HEK293T (cell line): ENCODE measurements at places on chromosomes 3 and 15.
A peak's percentile ranks its signal among the peaks of the same experiment; 100 is the strongest.

GRCh38 chr3:110101361-110101760 is 764.0 kb upstream of the DPPA4 start:
- DNase-seq: no peak

DNA sequence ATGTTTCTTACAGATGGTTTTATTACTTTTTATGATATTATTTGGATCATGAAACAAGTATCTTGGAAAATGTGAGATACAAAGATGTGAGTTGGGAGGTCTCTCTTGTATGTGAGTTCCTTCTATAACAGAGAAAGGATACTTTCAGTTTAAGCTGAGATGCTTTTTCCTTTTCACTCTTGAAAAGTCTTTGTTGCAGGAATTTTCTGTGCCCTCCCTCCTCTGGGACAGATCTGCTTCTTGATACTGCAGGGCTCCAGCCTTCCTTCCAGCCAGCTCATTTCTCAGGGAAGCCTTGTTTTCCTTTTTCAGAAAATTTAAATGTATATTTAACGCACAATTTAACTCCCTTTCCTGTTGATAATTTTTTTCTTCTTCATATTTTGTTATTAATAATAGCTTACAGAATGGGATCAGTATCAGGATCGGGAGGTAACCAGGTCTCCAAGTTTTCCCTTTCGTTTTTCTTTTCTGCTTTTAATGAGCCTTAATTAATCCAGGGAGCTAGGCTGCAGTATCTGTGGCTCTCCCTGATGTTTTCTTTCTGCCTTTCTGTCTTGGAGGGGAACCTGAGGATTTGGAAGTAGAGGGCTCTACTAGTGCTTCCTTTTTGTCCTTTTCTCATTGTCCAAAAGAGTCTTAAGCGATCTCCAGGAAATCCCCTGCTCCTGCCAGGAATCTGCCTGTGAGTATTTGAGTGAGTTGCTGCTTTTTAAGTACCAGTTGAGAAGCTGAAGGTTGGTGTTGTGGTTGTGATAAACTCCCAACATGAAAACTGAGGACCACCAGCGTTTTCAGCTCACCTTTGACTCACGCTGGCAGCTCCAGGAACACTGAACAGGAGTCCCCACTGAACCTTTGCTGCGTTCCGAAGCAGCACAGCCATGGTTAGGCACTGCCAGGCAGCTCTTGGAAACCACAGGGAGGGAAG is 105.7 kb downstream of the IGF1R start:
- no peak for DNase-seq

- DNase-seq: no peak
Measured at GRCh38 chr3:138477801-138478200, 43.4 kb downstream of the ESYT3 start.

DNA sequence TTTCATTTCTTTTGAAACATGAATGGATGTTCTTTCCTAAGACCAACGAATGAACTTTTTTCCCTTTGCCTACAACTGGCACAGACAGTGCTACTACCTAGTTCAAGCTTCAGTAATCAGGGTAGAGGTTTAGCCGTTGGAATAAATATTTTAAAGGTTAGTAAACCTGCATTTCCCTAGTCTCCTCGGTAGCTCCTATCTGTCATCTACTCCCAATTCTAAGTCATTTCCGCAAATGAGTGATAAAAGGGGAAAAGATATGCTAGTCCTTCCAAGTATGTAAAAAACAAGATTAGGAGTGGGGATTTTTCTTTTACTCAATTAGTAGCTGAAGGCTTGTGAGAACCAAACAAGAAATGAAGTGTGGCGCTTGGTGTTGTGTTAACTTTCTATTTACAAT is 15.2 kb downstream of the SLTM start:
- no peak for DNase-seq

- DNase-seq: no peak
Measured at GRCh38 chr15:78148392-78149067, 632 bp upstream of the IDH3A start.

DNA sequence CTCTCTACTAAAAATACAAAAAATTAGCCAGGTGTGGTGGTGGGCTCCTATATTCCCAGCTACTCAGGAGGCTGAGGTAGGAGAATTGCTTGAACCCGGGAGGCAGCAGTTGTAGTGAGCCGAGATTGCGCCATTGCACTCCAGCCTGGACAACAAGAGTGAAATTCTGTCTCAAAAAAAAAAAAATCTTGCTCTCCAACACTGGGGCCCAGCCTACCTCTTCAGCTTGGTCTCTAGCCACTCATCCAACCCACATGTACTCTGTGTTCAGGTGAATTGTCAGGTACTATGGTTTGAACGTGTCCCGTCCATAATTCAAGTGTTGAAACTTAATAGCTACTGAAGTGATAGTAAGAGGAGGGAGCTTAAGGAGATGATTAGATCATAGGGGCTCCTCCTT is 22.4 kb upstream of the RAB7A start:
- DNase-seq: no peak

- no peak for DNase-seq
Measured at GRCh38 chr3:169556349-169556870, 107.1 kb downstream of the MECOM start.

GRCh38 chr15:45904019-45904418 is 269.2 kb downstream of the SQOR start:
- no peak for DNase-seq

DNA sequence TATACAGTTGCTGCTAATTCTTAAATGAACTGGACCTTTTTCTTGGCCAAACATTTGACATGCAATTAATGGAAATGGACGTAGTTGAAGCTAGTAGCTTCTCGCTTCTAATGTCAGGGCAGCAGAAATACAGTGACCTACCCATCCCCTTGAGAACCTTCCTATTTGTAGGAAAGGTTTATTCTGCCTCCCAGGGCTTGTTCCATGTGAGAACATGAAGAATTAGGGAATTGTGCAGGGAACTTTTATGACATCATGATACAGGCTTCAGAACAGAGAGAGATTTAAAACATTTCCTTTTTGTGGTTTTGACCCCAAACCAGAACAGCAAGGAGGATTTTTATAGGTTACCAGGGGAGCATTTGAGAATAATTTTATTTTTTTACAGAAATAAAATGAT is 406.6 kb upstream of the PPP2R3A start:
- no peak for DNase-seq

- DNase-seq: peak; percentile 58
Measured at GRCh38 chr3:16319307-16319706, 54.3 kb downstream of the OXNAD1 start.

DNA sequence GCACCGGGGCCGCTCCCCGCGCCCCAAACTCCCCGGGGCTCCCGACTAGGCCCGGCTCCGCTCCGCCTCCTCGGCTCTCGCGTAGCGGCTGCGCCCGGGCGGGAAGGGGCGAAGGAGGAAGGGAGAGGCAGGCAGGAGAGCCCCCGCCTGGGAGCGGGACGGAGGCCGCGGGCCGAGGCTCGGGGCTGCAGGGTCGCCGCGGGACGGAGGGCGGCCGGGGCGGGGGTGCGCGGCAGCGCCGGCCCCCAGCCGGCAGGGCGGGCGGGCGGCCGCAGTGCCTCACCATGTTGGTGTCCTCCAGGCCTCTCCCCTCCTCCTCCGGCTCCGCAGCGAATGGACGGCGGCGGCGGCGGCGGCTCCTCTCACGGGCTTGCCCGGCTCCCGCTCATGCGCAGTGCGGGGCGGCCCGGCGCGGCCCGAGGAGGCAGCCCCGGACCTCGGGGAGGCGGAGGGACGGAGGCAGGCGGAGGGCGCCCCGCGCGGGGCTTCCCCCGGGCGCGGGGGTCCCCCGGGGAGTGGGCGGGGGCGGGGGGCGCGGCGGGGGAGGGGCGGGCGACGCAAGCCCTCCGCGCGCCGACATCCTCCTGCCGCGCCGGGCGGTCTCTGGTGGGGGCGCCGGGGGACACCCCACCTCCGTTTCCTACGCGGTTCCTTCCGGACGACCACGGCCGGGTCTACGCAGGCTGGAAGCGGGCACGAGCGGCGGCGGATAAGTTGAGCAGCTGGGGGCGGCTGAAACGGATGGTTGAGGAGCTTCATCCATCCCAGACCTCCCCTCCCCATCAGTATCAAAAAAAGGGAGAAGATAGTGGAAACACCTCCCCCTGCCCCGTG is at the start of gene DCUN1D1:
DCUN1D1 (minus strand) TSS at position 335 of the 834 bp plus-strand sequence; CDS start at position 286, 49 bp downstream.
- peak; percentile 83 for DNase-seq

- no peak for DNase-seq
Measured at GRCh38 chr3:100650651-100651619, 41.5 kb downstream of the ADGRG7 start.

DNA sequence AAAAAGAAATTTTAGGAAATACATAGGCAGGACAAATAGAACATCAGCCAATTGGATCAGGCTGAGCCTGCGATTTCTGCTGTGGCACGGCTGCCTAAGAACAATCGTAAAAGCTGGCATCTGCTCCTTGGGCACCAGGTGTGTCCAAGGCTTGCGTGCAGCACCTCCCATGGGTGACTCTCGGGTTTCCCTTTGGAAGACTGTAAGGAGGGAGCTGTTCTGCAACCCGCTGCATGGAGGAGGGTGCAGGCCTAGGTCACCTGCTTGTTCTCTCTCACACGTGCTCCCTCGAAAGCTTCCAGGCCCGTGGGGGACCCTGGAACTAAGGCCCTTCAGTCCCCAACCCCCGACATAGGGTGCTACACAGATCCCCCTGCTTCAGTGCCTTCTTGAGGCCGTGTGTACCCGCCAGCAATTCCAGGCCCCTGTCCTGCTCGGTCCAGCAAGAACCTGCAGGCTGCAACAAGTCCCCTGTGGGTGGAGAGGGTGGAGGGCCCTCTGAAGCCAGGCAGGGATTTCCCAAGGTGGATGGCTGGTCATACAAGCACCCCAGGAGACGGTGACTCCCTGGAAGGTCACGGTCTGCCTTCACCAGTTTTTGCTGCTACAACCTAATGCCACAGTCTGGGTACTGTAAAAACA is 3.4 kb downstream of the GP9 start:
- DNase-seq: no peak

- DNase-seq: no peak
Measured at GRCh38 chr15:63015618-63016017, 26.9 kb upstream of the TPM1 start.

DNA sequence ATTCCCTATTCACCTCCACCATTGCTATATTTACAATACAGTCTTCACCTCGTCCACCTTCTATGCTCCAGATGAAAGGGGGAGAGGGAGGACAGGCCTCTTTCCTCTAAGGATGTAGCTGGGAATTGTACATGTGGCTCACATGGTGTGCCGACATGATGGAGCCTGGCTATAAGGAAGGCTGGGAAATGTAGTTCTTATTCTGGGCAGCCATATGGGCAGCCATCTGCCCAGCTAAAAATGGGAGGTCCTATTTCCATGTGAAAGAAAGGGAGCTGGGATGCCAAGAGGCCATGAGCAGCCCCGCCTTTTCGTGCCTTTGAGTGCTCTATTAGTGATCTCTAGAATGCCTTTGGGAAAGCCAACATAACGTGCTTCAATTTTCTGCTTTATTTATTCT is 27.1 kb upstream of the MGLL start:
- no peak for DNase-seq

DNA sequence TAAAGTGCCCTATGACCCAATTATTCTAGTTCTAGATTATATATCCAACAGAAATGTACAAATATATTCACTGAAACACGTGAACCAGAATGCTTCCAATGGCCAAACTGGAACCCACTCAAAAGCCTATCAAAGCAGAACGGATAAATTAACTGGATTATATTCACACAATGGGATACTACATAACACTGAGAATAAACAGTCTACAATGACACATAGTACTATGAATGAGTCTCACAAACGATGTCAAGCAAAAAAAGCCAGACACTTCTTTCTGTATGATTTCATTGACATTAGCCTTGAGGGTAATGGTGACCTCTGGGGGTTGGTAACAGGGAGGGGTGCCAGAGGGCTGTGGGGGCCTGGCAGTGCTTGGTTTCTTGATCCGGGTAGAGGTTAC is 50.9 kb upstream of the HACD2 start:
- no peak for DNase-seq

- no peak for DNase-seq
Measured at GRCh38 chr3:167507954-167508353, 34.1 kb upstream of the SERPINI2 start.

DNA sequence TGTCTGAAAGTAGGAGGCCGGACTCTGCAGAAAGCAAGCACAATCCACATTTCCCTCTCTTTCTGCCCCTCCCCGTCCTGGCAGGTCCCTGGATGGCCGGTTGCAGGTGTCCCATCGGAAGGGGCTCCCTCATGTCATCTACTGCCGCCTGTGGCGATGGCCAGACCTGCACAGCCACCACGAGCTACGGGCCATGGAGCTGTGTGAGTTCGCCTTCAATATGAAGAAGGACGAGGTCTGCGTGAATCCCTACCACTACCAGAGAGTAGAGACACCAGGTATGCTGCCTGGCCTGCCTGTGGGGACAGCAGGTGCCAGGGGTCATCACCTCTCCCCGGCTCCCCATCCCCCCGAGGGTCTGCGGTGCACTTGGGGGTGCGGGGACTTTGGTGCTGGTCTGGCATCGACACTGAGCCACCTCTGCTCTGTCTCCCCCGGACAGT is 89.6 kb downstream of the AAGAB start:
- DNase-seq: no peak

- no peak for DNase-seq
Measured at GRCh38 chr15:86164232-86164898, 84.7 kb downstream of the AGBL1 start.

DNA sequence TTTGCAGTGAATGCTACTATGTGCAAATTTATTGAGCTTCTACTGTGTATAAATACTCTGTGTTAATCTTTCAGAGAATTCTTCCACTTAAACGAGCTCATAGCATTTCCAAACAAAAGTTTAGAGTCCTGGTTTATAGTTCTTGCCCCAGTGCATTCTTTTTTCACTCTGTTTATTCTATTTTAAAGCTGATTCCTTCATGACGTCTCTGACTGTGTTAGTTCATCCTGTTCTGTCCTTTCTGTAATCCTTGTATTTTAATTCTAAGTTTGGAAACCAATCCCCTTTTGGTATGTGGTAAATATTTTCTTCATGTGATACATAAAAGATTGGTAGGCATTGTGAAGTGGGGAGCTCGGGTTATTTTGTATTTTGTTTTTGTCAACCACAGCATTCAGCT is 18.7 kb downstream of the P2RY14 start:
- no peak for DNase-seq

- DNase-seq: no peak
Measured at GRCh38 chr15:87498560-87498959, 758.0 kb downstream of the NTRK3 start.

DNA sequence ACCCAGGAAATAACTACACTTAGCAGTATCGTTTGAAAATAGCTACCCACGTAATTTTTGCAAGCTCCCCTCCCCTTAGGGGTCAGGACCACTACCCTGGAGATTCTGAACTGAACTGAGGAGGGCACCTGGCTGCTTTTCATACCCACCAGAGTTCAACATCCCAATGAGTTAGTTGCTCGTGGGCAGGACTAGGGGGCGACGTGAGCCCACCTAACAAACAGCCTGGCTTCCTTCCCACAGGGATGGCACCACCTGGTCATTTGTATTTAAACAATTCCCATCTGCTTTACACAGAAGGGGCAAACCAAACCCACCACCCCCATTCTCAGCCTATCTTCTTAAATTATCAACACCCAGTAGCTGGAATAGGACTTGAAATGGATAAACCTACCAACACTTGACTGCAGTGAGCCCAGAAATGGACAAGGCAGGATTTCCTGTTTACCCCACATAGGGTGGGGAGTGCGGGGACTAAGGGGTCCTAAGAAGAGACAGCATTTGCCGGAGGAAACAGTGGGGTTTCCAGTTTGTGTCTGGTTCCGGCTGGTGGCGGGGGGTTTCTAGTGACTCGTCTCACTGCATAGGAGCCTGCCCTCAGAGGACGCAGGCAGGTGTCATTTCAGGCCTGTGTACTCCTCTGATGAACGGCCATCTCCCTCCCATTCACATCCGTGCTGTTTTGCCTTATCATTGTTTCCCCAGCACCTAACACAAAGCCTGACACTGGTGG is 11.6 kb upstream of the VGLL4 start:
- DNase-seq: peak; percentile 30
